ENCODE measurements at places on chromosomes 1 and 21.

DNA sequence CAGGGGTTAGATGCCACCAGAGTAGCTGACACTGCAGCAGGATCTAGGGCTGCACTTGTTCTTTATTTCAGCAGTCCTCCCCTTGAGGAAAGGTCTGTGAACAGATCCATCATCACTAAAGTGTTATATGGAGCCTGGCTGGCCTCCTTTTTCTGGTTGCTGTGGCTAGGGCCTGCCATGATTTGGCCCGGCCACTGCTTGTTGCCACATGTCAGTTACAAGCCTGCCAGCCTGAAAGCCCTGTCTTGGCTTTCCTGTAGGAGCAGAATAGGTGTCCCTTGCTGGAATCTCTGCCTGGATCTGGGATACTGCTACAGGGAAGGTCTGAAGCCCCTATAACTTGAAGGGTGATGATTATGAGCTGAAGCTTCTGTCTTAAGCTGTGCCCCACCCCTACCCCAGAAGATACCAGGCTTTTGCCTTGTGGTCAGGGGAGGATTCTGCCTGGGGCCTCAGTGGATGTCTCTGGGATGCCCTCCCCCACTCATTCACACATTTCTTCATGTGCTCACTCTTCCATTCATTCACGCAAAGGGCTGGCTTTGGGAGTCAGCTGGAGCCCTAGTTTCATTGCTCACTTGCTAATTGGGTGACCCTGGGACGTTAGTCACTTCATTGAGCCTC is 64.7 kb downstream of the NDUFS5 start:
- no peak for DNase-seq
- H3K27me3 ChIP-seq = no peaks in the 10 kb centered on the region
- H3K4me3 ChIP-seq = no peak overlapping the region
- H3K27ac ChIP-seq = no peak overlapping the region

- H3K27me3 ChIP-seq = no peaks in the 10 kb centered on the region
- no peaks in the 10 kb centered on the region for H3K36me3 ChIP-seq
- no peak overlapping the region for H3K4me3 ChIP-seq
- no peak for DNase-seq
These were observed 25.1 kb upstream of the PLEKHA6 start for GRCh38 chr1:204384636-204385352.

DNA sequence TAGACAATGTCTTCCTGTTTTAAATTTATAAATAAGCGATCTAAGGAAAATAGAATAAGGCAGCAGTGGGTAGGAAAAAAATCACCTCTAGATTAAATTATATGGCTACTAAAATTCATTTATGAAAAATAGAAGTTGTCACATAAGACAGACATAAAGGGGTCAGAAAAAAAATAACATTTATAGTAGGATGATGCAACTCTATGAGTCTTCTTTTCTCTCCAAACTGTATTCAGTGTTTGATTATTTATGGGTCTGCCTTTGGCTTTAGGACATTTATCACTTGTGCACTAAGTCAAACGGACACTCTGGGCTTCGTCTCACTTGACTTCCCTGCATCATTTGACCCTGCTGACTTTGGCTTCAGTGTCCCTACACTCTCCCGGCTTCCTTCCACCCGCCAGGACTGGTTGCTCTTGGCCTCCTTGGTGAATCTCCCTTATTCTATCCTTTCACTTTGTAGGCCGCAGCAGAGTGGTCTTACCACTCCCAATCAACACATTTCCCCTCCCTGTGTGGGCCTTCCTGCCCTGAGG is 47.0 kb upstream of the DESI2 start:
- no peak overlapping the region for H3K4me3 ChIP-seq
- no peak for DNase-seq
- H3K4me1 ChIP-seq = no peaks in the 10 kb centered on the region

- no peaks in the 10 kb centered on the region for H3K27me3 ChIP-seq
- no peak overlapping the region for H3K27ac ChIP-seq
- no peaks in the 10 kb centered on the region for H3K4me1 ChIP-seq
- no peak overlapping the region for H3K4me3 ChIP-seq
These were observed 558.1 kb downstream of the AGBL4 start for GRCh38 chr1:49465486-49466185.

- H3K27me3 ChIP-seq = no peaks in the 10 kb centered on the region
- H3K4me1 ChIP-seq = no peaks in the 10 kb centered on the region
- H3K4me3 ChIP-seq = no peak overlapping the region
- no peak overlapping the region for H3K27ac ChIP-seq
These were observed 275.0 kb downstream of the GRIK3 start for GRCh38 chr1:36759355-36759754.

DNA sequence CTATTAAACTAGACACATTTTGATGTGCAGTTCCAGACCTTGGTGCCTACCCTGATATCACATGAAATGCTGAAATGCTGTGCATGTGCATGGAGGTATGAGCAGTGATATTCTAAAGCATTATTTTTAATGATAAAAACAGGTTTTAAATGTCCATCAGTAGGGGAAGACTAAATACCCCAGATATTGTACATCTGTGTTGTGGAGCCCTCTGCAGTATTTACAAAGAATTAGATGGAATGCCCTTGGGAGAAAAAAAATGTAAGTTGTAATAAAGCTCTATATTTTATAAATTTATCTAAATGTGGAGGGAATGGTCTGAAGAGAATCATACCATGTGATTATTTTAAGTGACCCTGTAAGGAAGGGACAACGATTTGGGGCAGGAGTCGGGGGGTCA is 39.1 kb upstream of the IGSF5 start:
- peak; percentile 8 for DNase-seq
- no peaks in the 10 kb centered on the region for H3K4me1 ChIP-seq
- H3K27me3 ChIP-seq = no peaks in the 10 kb centered on the region
- H3K36me3 ChIP-seq = no peaks in the 10 kb centered on the region
- no peak overlapping the region for H3K27ac ChIP-seq

- H3K4me1 ChIP-seq = no peaks in the 10 kb centered on the region
- no peak overlapping the region for H3K27ac ChIP-seq
- no peaks in the 10 kb centered on the region for H3K27me3 ChIP-seq
- peak; percentile 91 for DNase-seq
These were observed 166.2 kb upstream of the PLXNA2 start for GRCh38 chr1:208410409-208410808.

- no peak for DNase-seq
- H3K27me3 ChIP-seq = no peaks in the 10 kb centered on the region
- no peaks in the 10 kb centered on the region for H3K36me3 ChIP-seq
- H3K4me1 ChIP-seq = no peaks in the 10 kb centered on the region
- no peak overlapping the region for H3K27ac ChIP-seq
- H3K4me3 ChIP-seq = no peak overlapping the region
These were observed 10.1 kb upstream of the MAP1LC3C start for GRCh38 chr1:242008826-242009495.

DNA sequence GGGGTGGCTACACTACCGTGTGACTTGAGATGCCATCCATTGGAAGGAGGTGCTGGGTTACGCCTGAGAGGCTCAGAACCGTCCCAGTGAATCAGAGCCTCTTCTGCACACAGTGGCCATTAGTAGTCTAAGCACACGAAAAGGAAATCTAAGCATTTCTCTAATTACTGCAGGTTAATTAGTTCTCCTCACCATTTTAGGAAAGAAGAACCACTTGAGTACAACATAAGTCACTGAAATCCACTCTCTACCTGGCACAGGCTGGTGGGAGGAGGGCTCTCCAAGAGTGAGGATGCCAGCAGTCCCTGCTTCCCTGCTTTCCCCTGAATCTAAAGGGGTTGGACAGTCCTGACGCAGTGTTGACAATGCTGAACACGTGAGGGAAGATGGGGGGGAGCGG is 606.3 kb downstream of the NPHP4 start:
- no peak overlapping the region for H3K27ac ChIP-seq
- no peaks in the 10 kb centered on the region for H3K4me1 ChIP-seq
- H3K36me3 ChIP-seq = no peaks in the 10 kb centered on the region
- DNase-seq = no peak
- peaks cover 98% of the 10 kb centered on the region for H3K27me3 ChIP-seq

- no peak overlapping the region for H3K4me3 ChIP-seq
- no peaks in the 10 kb centered on the region for H3K4me1 ChIP-seq
- H3K36me3 ChIP-seq = no peaks in the 10 kb centered on the region
- H3K27me3 ChIP-seq = no peaks in the 10 kb centered on the region
These were observed 1.5 kb upstream of the FCMR start for GRCh38 chr1:206923009-206923960.

DNA sequence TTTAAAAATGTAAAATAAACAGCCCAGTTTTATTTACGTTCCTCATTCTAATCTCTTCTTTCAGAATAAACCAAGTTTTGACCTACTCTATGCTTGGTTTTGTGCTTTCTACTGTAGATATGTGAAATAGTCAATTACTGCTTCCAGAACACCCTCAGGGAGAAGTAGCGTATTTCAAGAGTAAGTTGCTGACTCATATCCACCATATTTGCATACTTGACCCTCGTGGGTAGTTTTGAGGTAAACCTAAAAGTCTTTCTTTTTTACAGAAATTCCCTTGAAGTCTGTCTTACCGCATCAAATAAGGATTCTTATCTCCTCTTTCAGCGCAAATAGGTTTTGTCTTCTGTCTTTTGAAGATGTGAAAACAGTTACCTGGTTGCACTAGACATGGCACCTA is 1.4 kb upstream of the OR2L3 start:
- H3K27ac ChIP-seq = no peak overlapping the region
- H3K27me3 ChIP-seq = no peaks in the 10 kb centered on the region
- no peaks in the 10 kb centered on the region for H3K4me1 ChIP-seq
- no peak overlapping the region for H3K4me3 ChIP-seq
- DNase-seq = no peak

- H3K27me3 ChIP-seq = no peaks in the 10 kb centered on the region
- peaks cover 66% of the 10 kb centered on the region for H3K4me1 ChIP-seq
- no peak overlapping the region for H3K4me3 ChIP-seq
- H3K27ac ChIP-seq = peak overlapping the region; percentile 89
These were observed 2.4 kb downstream of the PARP1 start for GRCh38 chr1:226405411-226405988.

- H3K4me3 ChIP-seq = no peak overlapping the region
- no peak overlapping the region for H3K27ac ChIP-seq
- peaks cover 9% of the 10 kb centered on the region for H3K4me1 ChIP-seq
- no peak for DNase-seq
These were observed 313.3 kb upstream of the VAMP3 start for GRCh38 chr1:7457811-7458210.

DNA sequence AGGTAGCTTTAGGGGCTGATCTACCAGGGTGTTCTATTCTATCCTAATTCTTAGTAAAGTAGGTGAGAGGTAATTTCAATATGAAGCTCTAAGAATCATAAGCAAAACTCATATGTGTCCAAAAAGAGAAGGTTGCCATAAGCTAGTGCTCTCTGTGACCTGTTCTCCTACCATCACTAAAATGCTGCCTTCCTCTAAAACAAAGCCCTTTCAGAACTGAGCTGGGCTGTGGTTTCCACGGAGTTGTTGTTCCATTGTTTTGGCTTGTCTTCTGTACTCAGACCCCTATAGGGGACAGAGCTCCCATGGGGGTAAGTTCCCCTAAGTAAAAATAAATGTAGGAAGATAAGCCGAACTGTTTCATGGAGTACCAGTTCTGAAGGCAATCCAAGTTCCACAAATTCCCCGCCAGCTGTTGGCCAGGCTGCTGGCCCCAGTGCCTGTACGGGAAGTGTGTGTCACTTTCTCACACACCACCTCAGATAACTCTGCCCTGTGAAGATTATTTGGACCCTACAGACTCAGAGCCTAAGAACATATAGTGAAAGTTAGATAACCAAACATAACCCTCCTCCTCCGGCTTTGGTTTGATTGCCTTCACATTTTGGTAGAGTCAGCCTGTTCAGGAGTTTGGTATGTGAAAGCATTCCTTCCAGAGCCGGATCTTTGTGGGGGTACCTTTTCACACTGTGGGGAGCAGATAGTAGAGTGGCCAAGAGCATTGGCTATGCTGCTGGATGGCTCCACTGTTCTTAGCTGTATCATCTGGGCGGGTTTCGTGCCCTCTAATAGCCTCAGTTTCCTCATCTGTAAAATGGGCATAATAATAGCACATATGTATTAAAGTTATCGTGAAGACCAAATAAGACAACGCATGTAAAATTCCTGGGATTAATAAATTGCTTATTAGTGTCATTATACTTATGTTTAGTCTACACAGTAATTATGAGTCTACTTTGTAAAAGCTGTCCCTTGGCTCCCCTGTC is 10.8 kb downstream of the DPT start:
- H3K27ac ChIP-seq = no peak overlapping the region
- H3K4me1 ChIP-seq = peaks cover 5% of the 10 kb centered on the region
- H3K4me3 ChIP-seq = no peak overlapping the region
- H3K36me3 ChIP-seq = no peaks in the 10 kb centered on the region

DNA sequence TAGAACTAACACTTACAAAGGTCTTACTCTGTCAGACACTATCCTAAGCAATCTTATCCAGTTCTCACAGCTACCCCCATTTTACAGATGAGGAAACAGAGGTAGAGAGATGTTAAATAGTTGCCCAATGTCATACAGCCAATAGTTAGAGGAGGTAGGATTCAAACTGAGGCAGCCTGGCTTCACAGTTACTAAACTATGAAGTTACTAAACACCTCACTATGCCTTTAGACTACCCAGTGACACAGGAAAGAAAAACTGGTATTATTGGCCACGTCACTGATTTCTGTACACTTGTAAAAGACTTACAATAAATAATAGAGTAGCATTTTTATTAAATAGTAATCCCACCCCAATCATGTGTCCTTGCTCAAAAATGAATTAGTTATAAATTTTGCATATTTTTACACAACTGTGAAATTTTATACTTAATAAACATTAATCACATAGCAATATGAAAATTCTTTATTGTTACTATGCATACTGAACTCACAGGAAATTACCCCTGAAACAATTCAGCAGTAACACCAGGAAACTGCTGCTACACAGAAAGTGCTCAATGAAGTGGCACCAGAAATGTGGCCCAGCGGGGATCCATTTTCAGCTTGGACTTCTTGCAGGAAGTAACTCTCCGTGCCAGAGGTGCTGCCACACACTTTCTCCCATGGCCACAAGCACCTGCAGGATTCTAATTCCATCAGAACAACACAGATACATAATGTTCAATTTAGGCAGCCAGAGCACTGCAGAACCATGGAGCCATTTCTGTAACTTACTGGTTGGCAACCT is 69.4 kb downstream of the VAV3 start:
- no peak for DNase-seq
- H3K27ac ChIP-seq = no peak overlapping the region
- no peak overlapping the region for H3K4me3 ChIP-seq
- H3K4me1 ChIP-seq = peaks cover 4% of the 10 kb centered on the region
- no peaks in the 10 kb centered on the region for H3K36me3 ChIP-seq

DNA sequence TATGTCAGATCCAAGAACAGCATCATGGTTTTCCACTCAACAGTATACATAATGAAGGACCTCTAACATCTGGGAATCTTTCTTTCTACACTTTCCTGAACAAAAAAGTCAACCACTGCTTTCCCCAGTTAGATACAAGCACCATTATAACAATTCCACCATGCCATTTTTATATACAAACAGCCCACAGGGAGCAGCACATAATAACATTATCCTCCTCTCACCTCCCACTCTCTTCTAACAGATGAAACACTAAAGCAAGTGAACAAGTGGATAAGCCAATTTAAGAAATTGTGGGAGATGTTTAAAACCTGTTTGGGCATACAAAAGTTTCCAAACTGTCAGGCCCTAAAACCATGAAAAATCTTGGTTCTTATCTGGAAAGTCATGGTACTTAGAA is 29.4 kb upstream of the PRRC2C start:
- no peak overlapping the region for H3K27ac ChIP-seq
- no peaks in the 10 kb centered on the region for H3K4me1 ChIP-seq
- no peaks in the 10 kb centered on the region for H3K27me3 ChIP-seq
- H3K4me3 ChIP-seq = no peak overlapping the region
- no peaks in the 10 kb centered on the region for H3K36me3 ChIP-seq
- no peak for DNase-seq

GRCh38 chr1:30637183-30637980 is 86.0 kb downstream of the MATN1 start:
- H3K4me1 ChIP-seq = peaks cover 18% of the 10 kb centered on the region
- no peaks in the 10 kb centered on the region for H3K27me3 ChIP-seq
- DNase-seq = no peak
- H3K36me3 ChIP-seq = no peaks in the 10 kb centered on the region

All from esophagus muscularis mucosa (tissue), 4 donors.